ENCODE measurements at places on chromosomes 7 and 10.
A peak's percentile ranks its signal among the peaks of the same experiment; 100 is the strongest.

- no peak for DNase-seq
Measured at GRCh38 chr7:155452505-155453295, 5.2 kb upstream of the EN2 start.

GRCh38 chr7:111833466-111833865 is 271.2 kb upstream of the IMMP2L start:
- no peak for DNase-seq

DNA sequence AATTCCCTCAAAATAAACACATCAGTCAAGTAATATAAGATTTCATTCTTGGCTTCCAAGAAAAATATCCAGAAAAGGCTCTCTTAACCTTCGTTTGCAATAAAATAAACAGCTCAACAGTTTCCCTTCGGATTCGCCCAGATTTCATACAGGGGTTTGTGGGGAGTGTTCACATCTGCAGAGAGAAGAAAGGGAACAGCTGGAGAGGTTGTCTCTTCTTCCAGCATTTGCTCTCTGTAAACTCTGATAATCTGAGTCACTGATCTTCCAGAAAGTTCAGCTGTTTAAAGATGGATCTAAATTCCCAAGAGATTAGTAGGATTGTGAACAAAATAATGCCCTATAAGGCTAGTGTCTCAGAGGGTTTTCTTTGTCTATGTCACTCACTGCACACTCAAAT is 277.9 kb downstream of the HPSE2 start:
- no peak for DNase-seq

GRCh38 chr10:127906548-127907377 is at the start of gene PTPRE:
PTPRE (plus strand) TSS chr10:127907103; CDS start chr10:128040882, 133,779 bp downstream.
- peak; percentile 65 for DNase-seq

GRCh38 chr10:98538472-98538871 is 91.7 kb upstream of the HPS1 start:
- no peak for DNase-seq

- DNase-seq, result peak; percentile 96
Measured at GRCh38 chr10:70233109-70233938, at the start of gene PPA1. PPA1 (minus strand) TSS chr10:70233429; CDS start chr10:70233327, 102 bp downstream.

GRCh38 chr10:129950676-129951075 is 13.4 kb downstream of the EBF3 start:
- no peak for DNase-seq

DNA sequence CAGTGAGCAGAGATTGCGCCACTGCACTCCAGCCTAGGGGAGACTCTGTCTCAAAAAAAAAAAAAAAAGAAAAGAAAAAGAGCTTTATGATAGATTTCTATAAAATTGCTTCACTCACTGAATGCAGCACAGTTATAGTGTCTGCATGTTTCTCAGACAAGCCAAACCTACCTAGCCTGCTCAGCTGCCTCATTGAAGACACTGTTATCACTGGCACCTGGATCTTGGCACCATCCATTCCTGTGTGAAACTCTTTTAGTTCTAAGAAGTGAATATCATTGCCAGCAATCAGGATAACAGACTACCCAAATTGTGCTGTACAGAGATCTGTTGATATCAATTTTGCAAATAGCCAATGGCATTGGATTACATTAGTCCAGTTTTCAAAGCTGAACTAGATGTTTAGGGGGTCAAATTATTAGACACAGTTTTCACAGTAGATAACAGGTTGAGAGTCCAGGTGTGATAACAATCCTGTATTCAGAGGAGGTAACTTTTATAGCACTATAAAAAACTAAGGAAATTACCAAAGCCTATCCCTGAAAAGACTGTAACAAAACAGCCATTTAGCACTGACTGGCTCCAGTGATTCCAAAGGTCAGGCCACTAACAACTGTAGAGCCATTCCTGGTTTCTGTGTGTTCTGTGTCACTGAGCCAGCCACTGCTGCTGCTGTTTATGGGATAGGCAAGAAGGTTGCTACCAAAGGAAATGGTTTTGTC is 17.1 kb downstream of the PDSS1 start:
- no peak for DNase-seq

DNA sequence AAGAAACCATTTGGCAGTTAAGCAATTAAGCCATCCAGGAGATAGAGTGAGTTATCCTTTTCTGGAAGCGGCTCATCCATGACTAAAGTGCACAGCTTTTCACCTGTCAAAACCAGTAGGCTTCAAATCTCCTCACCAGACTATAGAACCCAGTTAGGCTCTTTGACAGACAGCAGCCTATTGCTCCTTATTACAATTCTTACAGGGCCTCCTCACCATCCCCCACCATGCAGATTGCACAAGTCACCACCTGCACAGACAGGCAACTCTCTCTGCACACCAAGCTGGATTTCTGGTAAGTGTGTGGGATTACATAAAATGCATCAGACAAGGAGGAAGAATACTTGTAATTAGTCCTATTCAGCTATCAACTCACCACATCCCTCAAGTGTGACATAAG is 301.6 kb downstream of the SNX13 start:
- no peak for DNase-seq

GRCh38 chr10:34494012-34494411 is 321.1 kb downstream of the PARD3 start:
- DNase-seq, result no peak

DNA sequence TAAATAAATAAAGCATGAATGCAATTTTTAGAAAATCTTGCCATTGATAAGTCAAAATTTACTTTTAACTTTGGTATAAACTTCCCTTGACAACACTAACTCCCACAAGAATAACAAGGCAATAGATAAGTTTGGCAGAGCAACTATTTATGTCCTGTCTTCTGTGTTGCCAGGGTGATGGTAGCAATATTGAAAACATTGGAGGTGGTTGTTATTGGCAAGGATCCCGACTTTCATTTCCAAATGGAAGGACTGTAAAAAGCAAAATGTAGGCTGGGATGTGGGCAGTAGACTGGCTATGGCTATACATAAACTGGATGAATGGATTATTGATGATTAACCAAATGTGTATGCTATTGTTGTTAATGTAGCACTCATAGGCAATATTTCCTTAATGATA is 134.9 kb upstream of the CACNA2D1 start:
- DNase-seq, result no peak

DNA sequence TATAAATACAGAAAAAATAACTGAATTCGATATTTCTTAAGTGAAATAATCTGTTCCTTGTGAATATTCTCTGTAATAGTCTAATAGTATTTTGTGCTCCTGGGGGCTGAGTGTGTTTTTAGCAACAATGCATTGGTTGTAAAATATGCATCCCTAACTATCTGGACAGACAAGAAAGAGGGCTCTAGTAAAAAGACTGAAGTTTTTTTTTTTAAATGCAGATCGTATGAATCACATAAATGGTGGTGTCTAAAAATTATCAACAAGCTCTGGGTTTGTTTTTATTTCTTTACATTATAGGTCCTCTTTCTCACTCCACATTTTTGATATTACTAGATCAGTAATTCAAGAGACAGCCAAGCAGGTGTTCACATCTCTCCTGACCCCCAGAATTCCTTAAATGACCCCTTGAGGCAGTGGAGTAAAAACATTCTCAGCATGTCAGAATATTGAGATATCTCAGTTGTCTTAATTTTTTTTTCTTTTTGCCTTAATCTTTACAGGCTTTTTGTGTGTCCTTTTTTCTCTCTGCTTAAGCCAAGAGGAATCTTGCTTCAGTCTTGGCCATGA is 18.2 kb downstream of the ARID5B start:
- DNase-seq, result no peak

- DNase-seq, result no peak
Measured at GRCh38 chr7:151061213-151062110, 2.1 kb downstream of the SLC4A2 start.

DNA sequence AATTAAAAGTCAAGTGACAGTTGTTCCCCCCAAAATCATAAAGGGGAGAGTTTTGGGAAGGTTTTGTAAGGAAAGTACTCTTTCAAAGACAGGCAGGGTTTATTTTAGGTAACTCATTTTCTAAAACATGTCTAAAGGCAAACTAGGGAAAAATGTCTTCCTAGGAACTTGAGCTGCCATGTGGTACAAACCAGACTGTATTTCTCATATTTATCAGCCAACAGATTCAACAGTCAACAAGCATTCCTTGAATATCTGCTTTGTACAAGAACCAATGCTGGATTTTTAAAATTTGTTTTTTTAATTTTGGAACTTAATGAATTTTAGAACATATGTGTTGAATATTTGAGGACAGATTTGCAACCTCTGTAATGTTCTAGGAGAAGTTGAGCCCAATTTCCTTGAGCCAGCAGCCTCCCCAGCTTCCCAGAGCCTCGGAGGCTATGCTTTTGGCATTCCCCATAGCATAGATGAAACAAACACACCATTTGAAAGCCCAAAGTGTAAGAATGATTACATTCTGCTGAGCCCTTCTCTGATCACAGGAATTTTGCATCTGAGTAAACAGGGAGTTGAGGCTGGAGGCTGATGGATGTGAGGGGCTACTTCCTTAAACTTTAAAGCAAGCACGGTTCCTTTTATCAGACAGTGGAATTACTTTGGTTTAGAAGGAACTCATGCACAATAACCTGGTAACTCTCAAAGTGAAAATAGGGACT is 345.1 kb downstream of the RNLS start:
- DNase-seq, result no peak

DNA sequence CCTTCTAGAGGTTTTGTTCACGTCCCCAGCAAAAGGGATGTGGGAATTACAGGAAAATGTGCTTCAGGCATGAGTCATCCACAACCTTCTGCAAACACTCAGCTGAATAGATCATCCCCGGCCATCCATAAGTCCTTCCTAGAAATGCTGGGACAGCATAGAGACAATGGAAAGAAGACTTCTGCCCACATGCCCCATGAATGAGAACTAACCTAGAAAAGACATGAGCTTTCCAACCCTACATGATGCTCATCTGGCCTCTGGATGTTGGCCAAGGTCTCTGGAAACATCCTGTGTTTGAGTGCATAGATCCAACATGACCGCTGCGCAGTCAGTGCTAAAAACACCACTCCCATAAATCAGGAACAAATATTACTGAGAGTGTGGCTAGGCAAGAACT is 277.5 kb downstream of the PLXNA4 start:
- no peak for DNase-seq

GRCh38 chr7:5406957-5407945 is 16.4 kb downstream of the TNRC18 start:
- no peak for DNase-seq

- DNase-seq, result no peak
Measured at GRCh38 chr10:127303105-127303504, 106.7 kb upstream of the INSYN2A start.

DNA sequence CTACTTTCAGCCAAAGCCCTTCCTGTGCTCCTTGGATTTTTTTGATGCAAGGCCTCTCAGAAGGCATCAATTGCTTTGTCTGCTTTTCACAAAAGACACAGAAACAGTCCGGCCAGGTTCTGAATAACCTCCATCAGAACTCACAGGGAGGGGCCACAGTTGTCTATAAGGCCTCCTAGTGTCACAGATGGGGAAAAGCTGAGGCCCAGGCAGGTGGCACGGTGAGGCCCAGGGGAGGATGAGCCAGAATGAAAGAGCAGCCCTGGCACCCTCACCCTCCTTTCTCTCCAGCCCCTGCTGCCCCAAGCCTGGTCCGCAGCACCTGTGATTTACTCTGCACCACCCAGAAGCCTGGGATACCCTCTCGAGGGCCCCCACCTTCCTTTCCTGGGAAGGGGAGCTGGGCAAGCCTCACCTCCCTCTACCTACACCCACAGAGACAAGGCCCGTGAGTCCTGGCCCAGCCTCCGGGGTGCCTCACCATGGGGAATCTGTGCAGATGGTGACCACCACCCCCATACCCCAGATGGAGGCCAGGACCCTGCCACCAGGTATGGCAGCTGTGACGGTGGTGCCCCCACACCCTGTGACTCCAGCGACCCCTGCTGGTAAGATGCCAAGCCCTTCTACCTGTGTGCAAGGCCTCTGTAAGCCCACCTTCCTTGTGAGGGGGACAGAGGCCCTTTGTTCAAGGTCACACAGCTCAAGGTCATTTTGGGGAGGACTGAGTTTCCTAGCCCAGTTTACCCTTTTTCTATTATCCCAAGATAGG is 26.2 kb upstream of the ZNF467 start:
- DNase-seq, result peak; percentile 31

DNA sequence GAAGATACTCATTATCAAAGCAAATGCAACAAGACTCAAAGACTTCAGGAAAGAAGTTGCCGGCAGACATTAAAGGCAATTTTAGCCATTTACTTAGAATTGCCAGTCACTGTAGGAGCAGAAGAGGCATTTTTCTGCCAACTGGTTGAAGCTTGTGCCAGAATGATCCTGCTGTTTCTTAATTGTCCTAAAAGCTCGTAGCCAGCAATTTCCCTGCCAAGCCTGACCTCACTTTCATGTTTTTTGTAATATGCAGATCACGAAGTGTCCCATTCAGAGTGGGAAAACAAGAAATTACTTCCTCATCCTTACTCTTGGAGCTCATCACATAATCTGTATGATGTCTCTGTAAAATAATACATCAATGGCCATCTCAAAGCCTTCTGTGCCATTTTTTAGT is 130.9 kb upstream of the ANKRD1 start:
- DNase-seq, result no peak

DNA sequence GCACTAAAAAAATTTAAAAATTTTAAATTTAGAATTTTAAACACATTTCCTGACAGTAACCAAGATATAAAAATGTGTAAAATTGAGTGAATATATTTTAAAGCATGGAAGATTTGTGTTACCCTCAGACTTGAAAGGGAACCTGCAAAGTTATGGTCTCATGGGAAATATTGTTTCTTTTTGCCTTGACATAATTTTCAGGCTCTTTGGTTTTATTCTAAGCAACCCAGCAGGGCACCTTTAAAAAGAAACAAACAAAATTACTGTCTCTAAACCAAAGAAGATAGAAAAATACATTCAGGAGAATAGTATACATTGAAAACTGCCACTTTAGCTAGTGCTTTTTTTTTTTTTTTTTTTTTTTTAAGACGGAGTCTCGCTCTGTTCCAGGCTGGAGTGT is 87.5 kb downstream of the ADK start:
- no peak for DNase-seq

DNA sequence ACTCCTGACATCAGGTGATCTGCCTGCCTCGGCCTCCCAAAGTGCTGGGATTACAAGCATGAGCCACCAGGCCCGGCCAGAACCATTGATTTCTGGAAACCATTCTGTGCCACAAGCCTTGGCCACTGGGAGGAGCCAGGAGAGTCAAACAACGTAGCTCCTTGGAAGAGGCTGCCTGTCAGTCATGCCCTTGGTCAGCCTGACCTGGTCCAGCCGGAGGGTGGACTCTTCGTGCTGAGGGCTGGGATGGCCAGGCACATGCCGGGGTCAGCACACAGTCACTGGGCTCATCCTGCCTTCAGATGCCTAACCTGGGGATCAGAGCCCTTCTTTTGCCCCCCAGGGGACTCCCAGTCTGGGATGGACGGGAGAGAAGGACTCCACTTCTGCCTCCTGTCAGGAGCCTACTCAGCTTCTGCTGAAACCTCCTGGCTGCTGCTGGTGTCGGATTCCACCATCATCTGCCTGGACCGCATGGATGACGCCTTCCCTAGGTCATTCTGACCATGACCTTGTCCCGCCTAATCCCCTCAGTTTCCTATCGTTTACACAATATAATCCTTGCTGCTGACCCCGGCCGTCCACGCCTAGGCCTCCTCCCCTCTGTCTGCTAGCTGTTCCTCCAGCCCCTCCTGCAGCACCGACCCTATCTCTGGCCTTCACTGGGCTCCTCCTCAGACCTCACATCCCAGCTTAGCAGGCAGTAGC is 30.4 kb downstream of the TMEM270 start:
- no peak for DNase-seq
